Uterus (tissue), 4 donors: ENCODE measurements at places on chromosomes 1 and 21. TPM values are rescaled to one million over a fixed set of nuclear protein-coding genes. Genes with fewer than 3 reads are reported as not detected.

DNA sequence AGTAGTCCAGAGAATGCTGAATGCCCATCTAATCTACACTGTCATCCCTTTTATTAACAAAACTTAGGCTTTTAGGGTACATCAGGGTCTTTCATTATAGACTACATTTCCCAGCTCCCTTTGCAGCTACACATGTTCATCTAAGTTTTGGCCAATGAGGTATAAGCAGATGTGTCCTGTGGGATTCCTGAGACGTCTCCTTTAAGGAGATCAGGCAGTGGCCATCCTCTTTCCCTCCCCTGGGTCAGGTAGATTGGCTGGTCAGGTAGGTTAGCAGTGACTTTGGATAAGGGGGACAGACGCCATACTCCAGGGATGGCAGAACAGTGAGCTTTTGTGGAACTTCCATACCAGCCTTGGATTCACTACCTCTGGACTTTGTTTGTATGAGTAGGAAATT is 188.3 kb downstream of the FGGY start:
- DNase-seq, result no peak

- DNase-seq, result no peak
Measured at GRCh38 chr1:111618081-111618480, 1.5 kb upstream of the RAP1A start.

DNA sequence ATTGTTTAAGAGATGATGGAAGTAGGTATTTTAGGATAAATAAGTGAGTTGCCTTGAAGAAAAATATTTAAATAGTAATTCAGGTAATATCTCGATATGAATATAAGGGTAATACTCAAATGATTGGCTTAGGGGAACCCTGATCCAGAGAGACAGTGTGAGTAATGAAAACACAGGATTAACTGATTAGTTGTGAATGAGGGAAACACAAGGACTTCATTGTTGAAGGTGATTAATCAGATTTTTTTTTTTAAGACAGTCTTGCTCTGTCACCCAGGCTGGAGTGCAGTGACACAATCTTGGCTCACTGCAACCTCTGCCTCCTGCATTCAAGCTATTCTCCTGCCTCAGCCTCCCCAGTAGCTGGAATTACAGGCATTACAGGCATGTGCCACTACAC is 12.7 kb downstream of the SLC25A33 start:
- DNase-seq, result no peak

GRCh38 chr1:62876535-62876934 is 92.6 kb downstream of the ATG4C start:
- no peak for DNase-seq

The C1QC gene
- total RNA-seq, result 120 TPM

The TMEM82 gene
- not detected for total RNA-seq

The GJA5 gene
- 24.5 TPM for total RNA-seq
